Thymus (tissue), 14 donors: ENCODE measurements at places on chromosomes 5 and 9. TPM values are rescaled to one million over a fixed set of nuclear protein-coding genes. Genes with fewer than 3 reads are reported as not detected.

Gene NFX1
- 23.3 TPM for total RNA-seq

GRCh38 chr5:132819468-132819867, 6.4 kb downstream of the SOWAHA start:
- no peaks in the 10 kb centered on the region for H3K36me3 ChIP-seq
- peaks cover 16% of the 10 kb centered on the region for H3K4me1 ChIP-seq
- H3K4me3 ChIP-seq, result peak overlapping the region; percentile 40

Gene PCDHB3
- total RNA-seq, result 0.09 TPM

DNA sequence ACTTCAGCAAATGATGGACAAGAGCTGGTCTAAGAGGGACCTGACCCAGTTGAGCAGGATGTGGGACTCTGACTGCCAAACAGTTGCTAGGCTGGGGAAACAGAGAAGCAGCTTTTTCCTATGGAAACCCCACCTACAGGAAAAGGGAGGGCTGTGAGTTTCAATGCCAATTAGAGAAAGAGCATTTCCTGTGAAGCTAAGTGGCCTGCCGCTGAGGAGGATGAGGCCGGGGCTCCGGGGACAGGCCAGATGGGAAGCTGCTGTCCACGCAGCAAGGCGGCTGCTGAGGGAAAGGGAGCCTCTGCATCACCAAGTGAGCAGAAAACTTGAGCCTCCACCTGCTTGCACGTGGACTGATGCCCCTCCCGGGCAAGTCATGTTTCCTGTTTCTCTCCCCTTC, at the start of gene PCDH12:
Gene PCDH12, minus strand, starts transcription at position 90 of the 400 bp plus-strand sequence. CDS start 351 bp downstream, outside the sequence.
- DNase-seq, result no peak
- no peak within 1 kb of the TSS for H3K27ac ChIP-seq
- no peaks in the 10 kb centered on the region for H3K36me3 ChIP-seq
- H3K4me3 ChIP-seq, result no peak within 1 kb of the TSS

DNA sequence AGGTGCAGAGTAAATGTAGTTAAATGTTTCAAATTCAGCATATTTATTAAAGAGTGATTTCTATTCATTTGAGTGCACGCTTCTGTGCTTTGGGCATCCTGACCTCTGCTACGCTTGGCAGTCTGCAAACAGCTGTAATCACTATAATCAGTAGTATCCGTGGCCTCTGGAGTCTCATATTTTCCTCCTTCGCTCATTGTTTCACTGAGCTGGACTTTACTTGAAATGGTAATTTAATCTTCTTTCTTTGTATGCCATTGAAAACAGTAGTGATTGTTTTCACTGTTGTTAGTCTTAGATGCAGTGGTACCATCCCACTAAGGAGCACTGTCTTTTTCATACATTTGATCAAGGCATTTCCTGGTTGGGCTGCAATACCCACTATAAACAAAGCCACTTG, 43.5 kb upstream of the CAVIN4 start:
- DNase-seq, result no peak
- no peaks in the 10 kb centered on the region for H3K27me3 ChIP-seq
- no peak overlapping the region for H3K4me3 ChIP-seq
- H3K27ac ChIP-seq, result no peak overlapping the region
- no peaks in the 10 kb centered on the region for H3K4me1 ChIP-seq
- no peaks in the 10 kb centered on the region for H3K36me3 ChIP-seq

DNA sequence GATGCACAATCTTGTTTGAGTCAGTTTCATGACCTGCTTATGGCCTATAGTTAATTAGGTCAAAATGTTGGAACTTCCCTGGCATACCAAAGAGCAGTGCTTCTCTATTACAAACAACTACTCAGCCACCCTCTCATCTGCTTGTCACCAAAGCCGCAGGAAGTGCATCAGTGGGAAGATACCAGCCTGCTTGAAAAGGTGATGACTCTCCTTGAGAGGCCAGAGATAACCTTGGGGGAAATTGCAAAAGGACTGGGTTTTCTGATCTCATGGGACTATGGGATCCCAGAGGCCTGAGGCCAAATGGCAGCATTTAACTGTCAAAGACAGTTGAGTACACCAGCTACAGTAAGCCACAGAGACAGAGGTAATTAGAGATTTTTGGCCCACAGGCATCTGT, 69.9 kb downstream of the C9orf57 start:
- H3K27me3 ChIP-seq, result no peaks in the 10 kb centered on the region
- DNase-seq, result no peak
- H3K4me3 ChIP-seq, result no peak overlapping the region
- no peak overlapping the region for H3K27ac ChIP-seq
- no peaks in the 10 kb centered on the region for H3K4me1 ChIP-seq

DNA sequence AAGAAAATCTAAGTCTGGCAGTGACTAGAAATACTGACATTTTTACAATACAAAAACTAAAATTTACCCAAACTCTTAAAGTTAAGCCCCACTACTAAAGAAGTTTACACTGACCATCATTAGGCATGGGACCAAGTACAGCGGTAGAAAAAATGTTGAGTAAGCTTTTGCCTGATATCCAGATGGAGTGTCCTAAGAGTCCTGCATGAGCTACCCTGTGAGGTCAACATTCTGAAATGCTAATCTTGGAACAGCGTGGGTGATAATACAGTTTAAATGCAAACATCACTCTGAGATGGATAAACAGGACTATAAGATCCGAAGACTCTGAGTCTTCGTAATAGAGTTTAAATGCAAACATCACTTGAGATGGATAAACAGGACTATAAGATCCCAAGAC, 189.7 kb downstream of the DCP2 start:
- no peaks in the 10 kb centered on the region for H3K4me1 ChIP-seq
- H3K4me3 ChIP-seq, result no peak overlapping the region
- no peaks in the 10 kb centered on the region for H3K27me3 ChIP-seq
- DNase-seq, result no peak
- H3K27ac ChIP-seq, result no peak overlapping the region

Gene FOXI1
- total RNA-seq, result 0.14 TPM

- no peaks in the 10 kb centered on the region for H3K27me3 ChIP-seq
- no peak overlapping the region for H3K27ac ChIP-seq
- no peaks in the 10 kb centered on the region for H3K4me1 ChIP-seq
- H3K4me3 ChIP-seq, result no peak overlapping the region
- H3K36me3 ChIP-seq, result peaks cover 8% of the 10 kb centered on the region
- no peak for DNase-seq
Measured at GRCh38 chr5:75365740-75366139, 28.7 kb downstream of the HMGCR start.

- H3K27me3 ChIP-seq, result no peaks in the 10 kb centered on the region
- peaks cover 34% of the 10 kb centered on the region for H3K4me1 ChIP-seq
- no peak overlapping the region for H3K4me3 ChIP-seq
- peak overlapping the region; percentile 88 for H3K27ac ChIP-seq
- H3K36me3 ChIP-seq, result no peaks in the 10 kb centered on the region
Measured at GRCh38 chr5:81007637-81008027, 47.5 kb downstream of the RASGRF2 start.

DNA sequence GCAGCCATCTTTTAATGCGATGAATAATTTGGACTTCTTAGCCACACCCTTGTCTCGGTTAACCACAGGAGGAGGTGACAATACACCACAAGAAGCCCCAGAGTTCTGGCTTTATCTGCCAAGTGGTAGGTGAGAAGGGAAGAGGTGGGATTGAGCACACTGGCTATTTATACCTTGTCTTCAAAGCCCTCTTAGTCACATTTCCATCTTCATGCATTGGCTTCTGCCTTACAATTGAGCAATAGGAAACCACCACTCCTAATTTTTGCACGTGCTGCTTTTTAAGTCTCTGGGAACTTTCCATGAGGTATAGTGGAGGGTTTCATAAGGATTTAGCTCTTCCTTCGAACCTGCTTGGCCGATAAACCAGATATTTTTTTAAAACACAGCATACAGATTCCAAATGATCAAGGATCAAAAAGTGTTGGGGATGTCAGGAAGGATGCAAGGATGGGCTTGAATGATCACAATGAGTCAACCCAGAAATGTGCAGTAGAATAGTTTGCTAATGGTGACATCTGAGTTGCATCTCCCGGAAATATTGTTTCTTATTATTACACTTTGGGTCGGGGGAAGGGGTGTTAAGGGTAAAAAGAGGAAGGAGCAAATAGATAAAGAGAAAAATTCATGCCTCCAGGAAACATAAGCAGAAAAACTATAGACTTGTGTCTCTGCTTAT, 25.5 kb downstream of the PLAC8L1 start:
- H3K27me3 ChIP-seq, result no peaks in the 10 kb centered on the region
- no peak for DNase-seq
- H3K4me3 ChIP-seq, result no peak overlapping the region
- no peaks in the 10 kb centered on the region for H3K36me3 ChIP-seq

- DNase-seq, result no peak
- no peaks in the 10 kb centered on the region for H3K36me3 ChIP-seq
- H3K27ac ChIP-seq, result no peak overlapping the region
- H3K4me3 ChIP-seq, result no peak overlapping the region
Measured at GRCh38 chr9:114694146-114694545, 12.2 kb upstream of the TEX48 start.

DNA sequence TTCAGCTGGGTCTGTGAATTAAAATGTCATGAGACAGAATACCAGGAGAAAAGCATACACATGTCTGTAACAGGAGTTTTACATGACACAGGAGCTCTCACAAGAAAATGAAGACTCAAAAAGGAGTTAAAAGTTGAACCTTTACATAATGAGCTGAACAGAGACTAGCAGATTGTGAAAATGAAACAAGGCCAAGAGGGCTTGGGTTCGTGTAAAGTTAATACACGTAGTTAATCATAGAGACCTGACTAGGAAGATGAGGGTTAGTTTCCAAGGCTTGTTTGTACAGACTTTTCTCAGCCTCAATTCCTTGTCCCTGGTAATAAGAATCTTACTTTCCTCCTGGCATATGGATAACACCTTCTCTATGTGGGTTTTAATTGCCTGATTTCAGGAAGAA, 1294.0 kb downstream of the MAT2B start:
- no peak for DNase-seq
- H3K4me3 ChIP-seq, result no peak overlapping the region
- no peaks in the 10 kb centered on the region for H3K4me1 ChIP-seq
- no peak overlapping the region for H3K27ac ChIP-seq
- no peaks in the 10 kb centered on the region for H3K36me3 ChIP-seq
- H3K27me3 ChIP-seq, result no peaks in the 10 kb centered on the region

GRCh38 chr5:76526950-76527583, 96.1 kb downstream of the F2RL2 start:
- H3K4me3 ChIP-seq, result no peak overlapping the region
- no peaks in the 10 kb centered on the region for H3K36me3 ChIP-seq

Gene ZBTB43
- 5.7 TPM for total RNA-seq

GRCh38 chr5:170308686-170309085, 11.1 kb upstream of the LCP2 start:
- H3K4me3 ChIP-seq, result no peak overlapping the region
- no peak overlapping the region for H3K27ac ChIP-seq
- H3K36me3 ChIP-seq, result no peaks in the 10 kb centered on the region

Gene TLX3
- not detected for total RNA-seq

GRCh38 chr9:86287013-86287412, 4.7 kb upstream of the ISCA1 start:
- H3K36me3 ChIP-seq, result peaks cover 7% of the 10 kb centered on the region
- H3K27ac ChIP-seq, result no peak overlapping the region
- DNase-seq, result no peak
- no peak overlapping the region for H3K4me3 ChIP-seq
- H3K4me1 ChIP-seq, result peaks cover 7% of the 10 kb centered on the region

- no peaks in the 10 kb centered on the region for H3K4me1 ChIP-seq
- no peaks in the 10 kb centered on the region for H3K27me3 ChIP-seq
- H3K27ac ChIP-seq, result no peak overlapping the region
- no peak overlapping the region for H3K4me3 ChIP-seq
Measured at GRCh38 chr5:174378121-174378874, 332.8 kb downstream of the NSG2 start.

GRCh38 chr9:3793971-3794383, 268.2 kb upstream of the RFX3 start:
- no peak overlapping the region for H3K27ac ChIP-seq
- no peak for DNase-seq
- no peaks in the 10 kb centered on the region for H3K27me3 ChIP-seq

DNA sequence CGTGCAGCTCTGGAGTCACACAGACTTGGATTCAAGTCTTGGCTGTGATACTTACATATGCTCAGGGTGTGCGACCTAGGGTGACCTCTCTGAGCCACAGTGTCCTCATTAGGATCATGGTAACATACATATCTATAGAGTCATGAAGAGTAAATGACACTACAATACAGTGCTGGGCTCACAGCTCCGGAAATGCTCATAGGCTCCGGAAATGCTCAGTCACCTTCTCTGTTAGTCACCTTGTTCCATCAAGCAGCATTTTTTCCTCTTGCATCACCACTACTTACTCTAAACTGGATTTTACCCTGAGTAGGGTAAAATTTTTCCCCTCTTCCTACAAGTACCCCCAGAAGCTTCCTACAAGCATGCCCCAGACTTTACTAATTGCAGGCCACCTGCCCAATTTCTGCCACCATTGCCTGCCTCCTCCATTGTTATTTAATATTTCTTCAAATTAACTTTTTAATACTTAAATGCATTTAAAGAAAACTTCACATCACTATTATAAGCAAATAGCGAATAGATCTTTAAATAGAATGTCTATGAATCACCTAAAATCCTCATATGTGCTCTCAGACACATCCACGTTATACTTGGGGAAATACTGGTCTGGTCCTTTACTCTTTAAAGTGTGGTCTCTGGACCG, 147.6 kb upstream of the SPRY4 start:
- no peaks in the 10 kb centered on the region for H3K36me3 ChIP-seq
- peaks cover 4% of the 10 kb centered on the region for H3K27me3 ChIP-seq
- peaks cover 3% of the 10 kb centered on the region for H3K4me1 ChIP-seq
- no peak for DNase-seq

Gene HSPB3
- total RNA-seq, result 0.94 TPM

DNA sequence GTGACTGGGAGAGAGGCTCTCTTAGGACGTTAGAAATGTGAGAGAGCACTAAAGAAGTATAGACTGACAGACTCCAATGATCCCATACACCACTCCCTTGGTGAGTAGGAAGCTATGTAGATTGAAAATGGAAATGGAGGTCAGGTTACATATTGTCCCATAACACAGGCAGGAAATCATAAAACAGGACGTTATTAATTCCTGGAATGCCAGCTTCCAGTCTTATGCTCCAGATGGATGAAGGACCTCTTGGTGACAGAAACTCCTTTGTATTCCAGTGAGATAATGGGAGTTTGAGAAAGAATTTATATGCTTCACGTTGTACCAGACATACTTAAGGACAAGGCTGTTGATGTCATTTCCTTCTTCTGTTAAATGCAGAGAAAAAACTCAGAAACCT, 338.2 kb upstream of the ITGA1 start:
- no peak overlapping the region for H3K27ac ChIP-seq
- no peaks in the 10 kb centered on the region for H3K27me3 ChIP-seq
- no peak for DNase-seq
- no peak overlapping the region for H3K4me3 ChIP-seq

DNA sequence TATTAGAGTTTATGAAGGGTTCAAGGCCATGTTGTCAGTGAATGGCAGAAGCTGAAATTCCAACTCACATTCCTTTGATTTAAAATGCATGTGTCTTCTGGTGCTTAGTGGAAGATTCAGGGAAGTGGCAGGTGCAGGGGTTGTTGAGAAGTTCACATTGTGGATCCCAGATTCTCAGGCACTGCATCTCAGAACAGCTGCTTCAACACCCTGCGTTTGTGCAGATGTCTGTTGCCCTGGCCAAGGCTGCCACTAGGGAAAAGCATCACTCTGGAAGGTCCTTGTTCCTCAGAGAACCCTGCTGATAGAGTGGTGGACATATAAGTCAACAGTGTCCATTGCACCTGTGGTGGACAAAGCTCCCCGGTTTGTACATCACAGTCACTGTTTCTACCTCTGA, 162.7 kb downstream of the PAPPA start:
- H3K4me1 ChIP-seq, result no peaks in the 10 kb centered on the region
- H3K4me3 ChIP-seq, result no peak overlapping the region
- no peaks in the 10 kb centered on the region for H3K27me3 ChIP-seq
- no peak for DNase-seq
- no peak overlapping the region for H3K27ac ChIP-seq

Gene SPACA9
- 4.6 TPM for total RNA-seq
